ENCODE measurements at places on chromosomes 3 and 15.

DNA sequence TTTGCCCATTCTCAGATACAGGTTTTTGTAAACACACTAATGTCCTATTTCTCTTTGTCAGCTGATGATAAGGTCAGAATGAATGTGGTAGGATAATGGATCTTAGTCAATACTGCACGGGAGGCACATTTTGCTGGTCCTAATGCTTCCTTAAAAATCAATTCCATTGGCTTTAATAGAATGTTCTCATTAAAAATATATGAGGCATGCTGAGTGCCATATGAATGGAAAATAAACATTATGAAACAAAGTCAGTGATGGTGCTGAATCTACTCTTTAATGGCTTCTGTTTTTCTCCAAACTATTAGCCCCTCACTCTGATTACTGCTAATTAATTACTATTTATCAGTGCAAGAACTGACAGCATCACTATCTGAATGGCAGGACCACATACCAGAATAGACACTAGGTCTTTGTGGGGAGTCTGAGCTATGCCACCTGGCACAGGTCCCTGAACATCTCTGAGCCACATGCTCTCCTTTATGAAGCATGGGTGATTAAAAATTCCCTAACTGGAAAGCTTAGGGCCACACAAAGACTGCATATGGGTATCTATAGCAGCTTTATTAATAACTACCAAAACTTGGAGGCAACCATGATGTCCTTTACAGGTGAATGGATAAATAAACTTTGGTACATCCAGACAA is 278.9 kb downstream of the MEX3B start:
- no peak for DNase-seq

GRCh38 chr3:139534455-139534812 is 5.1 kb downstream of the RBP1 start:
- DNase-seq, result no peak

GRCh38 chr15:65106011-65106590 is 8.9 kb downstream of the UBAP1L start:
- no peak for DNase-seq

- no peak for DNase-seq
These were observed 353.7 kb upstream of the SEMA6D start for GRCh38 chr15:47363653-47364052.

DNA sequence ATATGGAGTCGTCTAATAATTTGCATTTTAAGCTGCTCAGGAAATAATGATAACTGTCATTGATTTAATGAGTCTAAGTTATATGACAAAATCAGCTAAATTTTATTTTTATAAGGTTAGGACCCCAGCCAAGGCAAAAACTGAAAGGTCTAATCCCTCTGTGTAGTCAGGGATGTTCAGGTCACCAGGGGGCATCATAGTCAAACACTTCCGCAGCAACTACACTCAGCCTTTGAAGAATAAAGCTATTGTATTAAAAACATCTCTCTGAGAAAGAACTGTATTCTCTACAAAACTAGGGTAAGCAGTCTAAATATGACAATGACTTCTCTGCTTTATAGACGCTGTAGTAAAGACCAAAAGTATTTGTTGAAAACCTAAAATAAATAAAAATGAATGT is 15.0 kb downstream of the INTS14 start:
- peak; percentile 28 for DNase-seq

- peak; percentile 6 for DNase-seq
These were observed 4.8 kb downstream of the IDH2 start for GRCh38 chr15:90097475-90097874.

- no peak for DNase-seq
These were observed 458.1 kb downstream of the TBL1XR1 start for GRCh38 chr3:176739159-176739558.

GRCh38 chr3:56456117-56456516 is 12.2 kb downstream of the ERC2 start:
- DNase-seq, result no peak

Measured in NB4 (cell line).